Stimulated activated CD4-positive, alpha-beta T cell treated with anti-CD3 and anti-CD28 coated beads, Interleukin-1b, Interleukin-23, amount 100 ng/mL, for 1 hour (primary cell): ENCODE measurements at places on chromosomes 7 and 10.

- DNase-seq = no peak
Observed at GRCh38 chr7:115340828-115341227, 418.9 kb downstream of the MDFIC start.

- no peak for DNase-seq
Observed at GRCh38 chr7:38833329-38833728, 75.7 kb downstream of the VPS41 start.

DNA sequence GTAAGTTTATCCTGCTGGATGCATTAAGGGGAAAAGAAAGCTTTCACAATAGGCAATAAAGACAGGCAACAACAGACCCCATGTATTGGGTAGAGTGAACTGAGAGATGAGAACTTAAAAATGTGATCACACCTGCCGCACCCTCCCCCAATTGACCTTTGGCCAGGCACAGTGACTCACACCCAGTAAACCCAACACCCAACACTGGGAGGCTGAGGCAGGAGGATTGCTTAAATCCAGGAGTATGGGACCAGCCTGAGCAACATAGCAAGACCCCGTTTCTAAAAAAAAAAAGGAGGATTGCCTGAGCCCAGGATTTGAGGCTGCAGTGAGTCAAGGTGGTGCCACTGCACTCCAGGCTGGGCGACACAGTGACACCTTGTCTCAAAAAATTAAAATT is 86.9 kb downstream of the MPP7 start:
- no peak for DNase-seq

- DNase-seq = no peak
Observed at GRCh38 chr7:148211740-148212151, 378.8 kb upstream of the C7orf33 start.

- no peak for DNase-seq
Observed at GRCh38 chr7:154592388-154592787, 410.5 kb downstream of the PAXIP1 start.

- no peak for DNase-seq
Observed at GRCh38 chr7:42070068-42070467, 166.9 kb downstream of the GLI3 start.

GRCh38 chr10:128527711-128528110 is 401.5 kb upstream of the MKI67 start:
- DNase-seq = no peak

DNA sequence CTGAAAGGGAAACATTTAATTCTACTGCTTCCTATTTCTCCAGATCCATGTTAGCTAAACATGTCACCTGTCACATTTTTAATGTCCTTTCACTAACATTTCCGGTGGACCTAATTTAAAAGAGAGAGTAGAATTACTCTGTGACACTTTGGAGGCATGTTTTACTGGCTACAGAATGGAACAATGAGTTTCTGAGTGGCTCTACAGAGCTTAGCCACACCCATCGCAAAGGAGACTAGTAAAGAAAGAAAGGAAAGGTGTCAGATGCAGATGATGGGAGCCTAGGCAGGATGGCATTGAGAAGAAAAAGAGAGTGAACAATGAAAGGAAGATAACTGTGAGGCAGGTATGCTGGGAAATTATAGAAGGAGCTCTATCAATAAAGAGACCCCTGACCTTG is 35.9 kb downstream of the NDUFB2 start:
- no peak for DNase-seq

GRCh38 chr7:46385662-46386309 is 464.7 kb upstream of the IGFBP3 start:
- no peak for DNase-seq

- DNase-seq = no peak
Observed at GRCh38 chr10:13922586-13922985, 335.8 kb downstream of the PRPF18 start.

- DNase-seq = no peak
Observed at GRCh38 chr10:112834751-112835181, 115.3 kb upstream of the TCF7L2 start.
